ENCODE measurements at places on chromosomes 2 and 18.

- no peak for DNase-seq
Observed at GRCh38 chr2:102337012-102337411, 18.6 kb upstream of the IL18R1 start.

DNA sequence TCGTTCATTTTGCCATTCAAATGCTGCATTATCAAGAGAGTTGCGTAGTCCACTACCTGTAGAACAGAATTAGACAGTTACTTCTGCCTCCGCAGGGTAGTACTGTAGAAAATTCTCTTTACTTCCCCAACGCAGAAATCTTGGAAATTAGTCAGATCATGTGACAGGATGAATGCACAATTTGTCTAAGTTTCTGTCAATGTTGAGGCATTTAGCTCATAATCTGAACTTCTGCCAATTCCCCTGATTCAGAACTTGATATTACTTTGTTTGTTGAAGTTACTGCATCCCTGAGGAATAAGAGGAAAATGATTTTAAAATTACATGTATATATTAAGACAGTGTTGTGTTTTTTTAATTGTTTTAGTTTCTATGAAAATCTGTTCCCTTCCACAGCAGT lies 83.4 kb downstream of the TTC27 start:
- DNase-seq: no peak

- no peak for DNase-seq
Observed at GRCh38 chr2:235584638-235585007, 90.8 kb downstream of the AGAP1 start.

GRCh38 chr18:32772581-32773381 lies at the start of gene KLHL14:
Gene KLHL14, minus strand, starts transcription at chr18:32773023. Its CDS starts 2,432 bp downstream, at chr18:32770591.
- DNase-seq: no peak

DNA sequence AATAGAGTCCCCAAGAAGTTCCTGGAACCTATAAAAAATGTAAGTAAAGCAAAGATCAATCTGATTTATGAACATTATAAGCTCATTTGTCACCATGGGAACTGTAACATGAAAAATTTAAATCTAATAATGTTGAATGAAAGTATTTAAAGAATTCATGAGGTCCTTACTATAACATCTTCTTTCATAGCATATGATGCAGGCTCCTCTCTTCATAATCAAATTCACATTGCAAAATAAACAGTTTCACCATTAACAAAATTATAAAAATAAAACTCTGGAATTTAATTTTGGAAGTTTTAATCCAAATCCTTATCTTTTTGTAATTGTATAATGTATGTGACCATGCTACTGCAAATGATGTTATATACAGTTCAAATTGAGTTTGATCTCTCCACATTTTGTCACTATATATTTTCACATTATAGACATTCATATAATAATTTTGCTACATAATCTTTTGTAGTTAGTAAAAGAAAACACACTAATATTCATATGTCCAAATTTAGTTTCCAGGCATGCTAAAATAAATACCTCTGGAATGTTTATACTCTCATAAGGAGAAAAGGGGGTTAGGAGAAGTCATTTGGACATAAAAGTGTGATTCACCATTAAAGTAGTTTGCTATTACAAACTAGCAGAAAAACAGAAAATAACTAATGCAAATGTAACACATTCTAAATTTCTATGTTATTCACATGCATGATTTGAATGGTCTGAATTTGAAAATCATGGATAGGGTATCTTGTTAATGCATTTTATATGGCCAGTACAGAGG lies 954.1 kb downstream of the DSC3 start:
- DNase-seq: no peak

- no peak for DNase-seq
Observed at GRCh38 chr2:23553561-23553960, 168.6 kb downstream of the KLHL29 start.

DNA sequence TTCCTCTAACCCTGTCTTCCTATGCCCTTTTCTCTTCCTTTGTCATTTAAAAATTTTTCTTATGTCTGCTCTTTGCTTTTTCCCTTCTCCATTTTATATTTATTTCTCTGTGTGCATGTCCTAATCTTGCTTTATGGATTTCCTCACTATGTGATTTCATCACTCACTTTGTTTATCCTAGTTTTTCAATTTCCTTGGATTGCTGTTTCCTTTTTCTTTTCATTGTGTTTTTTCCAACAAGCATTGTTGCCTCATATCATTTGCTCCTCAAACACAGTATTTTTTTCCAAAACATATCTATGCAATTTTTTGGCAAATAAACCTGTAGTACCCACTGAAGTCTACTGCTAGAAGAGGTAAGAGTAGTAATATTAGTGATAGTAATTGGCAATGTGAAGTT lies 67.4 kb upstream of the PNPT1 start:
- no peak for DNase-seq

DNA sequence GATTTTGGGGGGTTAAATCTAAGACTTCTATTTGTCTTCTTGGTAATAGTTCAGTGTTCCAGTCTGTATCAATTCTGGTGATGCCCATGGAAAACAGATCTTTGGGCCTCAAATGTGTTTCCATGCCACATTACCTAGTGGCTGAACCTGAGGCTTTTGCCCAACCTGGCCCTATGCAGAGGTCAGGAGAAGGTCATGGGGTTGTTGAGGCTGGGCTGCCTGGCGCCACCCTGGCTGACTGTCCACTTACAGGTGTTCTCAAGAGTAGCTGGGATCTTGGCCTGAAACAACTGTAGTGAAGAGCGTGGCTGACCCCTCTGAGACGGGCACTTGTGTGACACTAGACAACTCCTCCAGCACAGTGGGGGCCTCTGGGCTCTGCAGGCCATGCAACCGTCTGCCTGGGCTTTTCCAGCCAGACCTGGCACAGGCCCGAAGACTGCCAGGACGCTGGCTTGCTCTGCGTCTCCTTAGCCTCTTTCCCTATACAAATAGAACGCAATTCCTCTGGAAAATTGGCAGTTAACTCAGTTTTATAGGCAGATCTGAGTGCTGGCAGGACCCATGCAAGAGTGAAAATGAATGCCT lies 127.8 kb downstream of the TRIM43 start:
- DNase-seq: no peak

- DNase-seq: no peak
Observed at GRCh38 chr2:71934320-71934593, 213.4 kb downstream of the CYP26B1 start.

- no peak for DNase-seq
Observed at GRCh38 chr2:25587361-25587760, 86.0 kb downstream of the DTNB start.

DNA sequence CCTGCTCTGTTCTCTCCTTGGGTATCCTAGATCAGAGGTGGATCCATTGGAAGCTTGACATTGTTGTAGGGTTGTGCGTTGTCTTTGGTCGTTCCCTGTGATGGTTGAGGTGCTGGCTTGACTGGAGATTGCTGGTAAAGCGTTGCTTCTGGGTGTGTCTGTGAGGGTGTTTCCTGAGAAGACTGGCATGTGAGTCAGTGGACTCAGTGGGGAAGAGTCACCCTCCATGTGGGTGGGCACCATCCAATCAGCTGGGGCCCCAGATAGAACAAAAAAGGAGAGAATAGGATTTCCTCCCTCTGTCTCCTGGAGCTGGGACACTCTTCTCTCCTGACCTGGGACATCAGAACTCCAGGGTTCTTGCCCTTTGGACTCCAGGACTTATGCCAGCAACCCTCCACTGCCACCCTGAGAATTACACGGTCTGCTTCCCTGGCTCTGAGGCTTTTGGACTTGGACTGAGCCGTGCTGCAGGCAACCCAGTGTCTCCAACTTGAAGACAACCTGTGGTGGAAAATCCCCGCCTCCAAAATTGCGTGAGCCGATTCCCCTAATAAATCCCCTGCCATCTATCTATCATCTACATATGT lies 14.8 kb upstream of the REEP1 start:
- no peak for DNase-seq

DNA sequence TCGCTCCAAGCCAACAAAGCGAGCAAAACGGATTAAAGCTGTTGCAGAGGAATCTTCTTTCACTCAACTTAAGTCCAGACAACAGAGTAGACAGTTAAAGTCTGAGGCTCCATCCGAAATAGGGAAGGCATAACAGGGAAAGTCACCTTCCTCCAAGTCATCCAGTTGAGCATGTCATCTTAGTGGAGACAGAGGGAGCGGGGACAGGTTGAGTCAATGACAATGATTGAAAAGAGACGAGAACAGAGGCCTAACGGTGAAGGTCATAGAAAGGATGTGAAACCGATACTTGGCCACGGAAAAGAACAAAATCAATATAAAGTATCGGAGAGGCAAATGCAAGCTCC lies 455 bp downstream of the C18orf32 start:
- no peak for DNase-seq

DNA sequence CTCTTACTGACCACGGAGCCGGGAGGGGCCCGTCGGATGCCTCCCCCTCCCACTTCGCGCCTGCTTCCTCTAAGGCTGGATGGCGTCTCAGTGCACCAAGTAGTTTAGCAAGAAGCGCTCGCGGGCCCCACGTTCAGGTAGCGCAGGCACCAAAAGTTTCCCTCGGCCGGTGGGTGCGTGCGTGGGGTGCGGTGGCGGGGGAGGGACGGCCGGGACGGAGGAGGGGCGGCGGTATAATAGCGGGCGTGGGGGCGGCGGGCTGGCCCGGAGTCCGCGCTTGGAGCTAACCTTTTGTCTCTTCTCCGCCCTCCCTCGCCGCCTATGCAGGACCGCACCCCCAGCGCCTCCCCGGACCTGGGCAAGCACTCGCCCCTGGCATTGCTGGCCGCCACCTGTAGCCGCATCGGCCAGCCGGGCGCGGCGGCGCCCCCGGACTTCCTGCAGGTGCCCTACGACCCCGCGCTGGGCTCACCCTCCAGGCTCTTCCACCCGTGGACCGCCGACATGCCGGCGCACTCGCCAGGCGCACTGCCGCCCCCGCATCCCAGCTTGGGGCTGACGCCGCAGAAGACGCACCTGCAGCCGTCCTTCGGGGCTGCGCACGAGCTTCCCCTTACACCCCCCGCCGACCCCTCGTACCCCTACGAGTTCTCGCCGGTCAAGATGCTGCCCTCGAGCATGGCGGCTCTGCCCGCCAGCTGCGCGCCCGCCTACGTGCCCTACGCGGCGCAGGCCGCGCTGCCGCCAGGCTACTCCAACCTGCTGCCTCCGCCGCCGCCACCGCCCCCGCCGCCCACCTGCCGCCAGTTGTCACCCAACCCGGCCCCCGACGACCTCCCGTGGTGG lies 1.0 kb downstream of the SP5 start:
- no peak for DNase-seq

DNA sequence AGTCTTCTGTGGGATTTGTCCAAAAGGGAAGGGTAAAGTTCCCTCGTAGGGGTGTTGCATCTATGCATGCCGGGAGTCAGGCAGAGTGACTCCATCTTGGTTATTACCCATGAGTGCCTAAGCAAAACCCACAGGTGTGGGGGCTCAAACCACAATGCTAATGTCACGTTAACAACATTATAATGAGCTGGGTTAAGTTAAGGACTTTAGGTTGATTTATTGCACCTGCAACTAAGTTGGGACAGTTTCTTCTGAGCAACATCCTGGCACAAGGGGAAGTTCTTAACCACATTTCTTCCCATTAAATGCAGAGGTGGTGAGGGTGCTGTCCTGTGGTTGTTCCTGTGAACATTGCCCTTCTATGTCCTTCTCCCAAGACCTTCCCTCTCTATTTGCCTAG lies 1596.8 kb upstream of the SLC39A10 start:
- DNase-seq: no peak

DNA sequence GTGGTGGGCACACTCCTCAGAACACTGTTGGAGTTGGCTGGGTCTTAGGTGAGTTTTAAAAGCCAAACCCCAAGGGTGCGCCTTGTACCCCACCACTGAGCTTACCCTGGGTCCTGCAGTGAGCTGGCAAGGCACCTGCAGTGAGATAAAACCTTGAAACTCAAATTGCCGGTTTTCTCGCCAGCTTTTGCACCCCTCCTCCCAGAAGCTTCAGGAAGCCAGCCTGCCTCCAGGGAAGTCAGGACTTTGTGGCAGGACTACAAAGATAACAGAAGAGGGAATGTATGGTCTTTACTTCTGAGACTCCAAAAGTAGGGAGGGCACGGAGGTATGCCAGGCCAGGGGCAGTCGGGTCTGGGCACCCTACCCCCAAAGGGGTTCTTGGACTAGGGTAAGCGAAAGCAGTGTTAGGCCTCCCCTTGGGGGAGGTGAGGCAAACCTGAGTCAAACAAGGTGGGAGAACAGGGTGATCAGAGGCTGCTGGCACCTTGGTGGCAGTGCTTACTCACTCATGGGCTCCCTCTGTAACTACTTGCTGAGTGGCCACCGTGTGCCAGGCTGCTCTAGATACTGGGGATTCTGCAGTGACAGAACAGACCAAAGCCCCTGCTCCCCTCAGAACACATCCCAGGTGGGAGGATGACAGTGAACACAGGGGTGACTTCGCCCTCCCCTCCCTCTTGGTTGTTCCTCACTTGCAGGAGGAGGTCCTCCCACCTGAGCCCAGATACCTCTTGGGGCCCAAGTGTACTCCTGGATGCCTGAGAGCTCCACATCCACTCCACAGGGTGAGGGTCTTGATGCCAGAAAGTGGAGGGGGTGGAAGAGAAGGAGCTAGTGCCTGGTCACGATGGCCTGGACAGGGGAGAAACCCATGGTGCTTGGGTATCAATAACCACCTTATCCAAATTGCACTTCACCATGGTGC lies 69.3 kb upstream of the RGPD5 start:
- DNase-seq: peak; percentile 16

- DNase-seq: no peak
Observed at GRCh38 chr2:48369971-48370370, 160.0 kb upstream of the STON1 start.

DNA sequence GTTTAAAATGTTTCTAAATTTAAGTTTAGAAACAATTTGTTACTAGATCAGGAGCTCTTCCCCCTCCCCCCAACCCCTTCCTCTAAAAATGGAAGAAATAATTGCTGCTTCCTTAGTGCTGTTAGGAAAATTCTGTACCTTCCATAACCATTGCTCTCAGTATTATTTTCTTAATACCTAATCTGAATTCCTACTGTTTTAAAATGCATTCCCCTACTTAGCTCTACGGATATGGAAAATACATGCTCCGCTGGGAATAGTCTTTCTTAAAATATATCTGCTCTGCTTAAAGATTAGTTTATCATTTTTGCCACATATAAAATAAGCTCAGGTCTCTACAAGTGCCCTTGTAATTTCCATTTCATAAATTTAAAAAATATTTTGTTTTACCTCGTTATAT lies 215.2 kb downstream of the TGIF1 start:
- no peak for DNase-seq

- DNase-seq: no peak
Observed at GRCh38 chr2:224022486-224022885, 16.6 kb downstream of the SERPINE2 start.

DNA sequence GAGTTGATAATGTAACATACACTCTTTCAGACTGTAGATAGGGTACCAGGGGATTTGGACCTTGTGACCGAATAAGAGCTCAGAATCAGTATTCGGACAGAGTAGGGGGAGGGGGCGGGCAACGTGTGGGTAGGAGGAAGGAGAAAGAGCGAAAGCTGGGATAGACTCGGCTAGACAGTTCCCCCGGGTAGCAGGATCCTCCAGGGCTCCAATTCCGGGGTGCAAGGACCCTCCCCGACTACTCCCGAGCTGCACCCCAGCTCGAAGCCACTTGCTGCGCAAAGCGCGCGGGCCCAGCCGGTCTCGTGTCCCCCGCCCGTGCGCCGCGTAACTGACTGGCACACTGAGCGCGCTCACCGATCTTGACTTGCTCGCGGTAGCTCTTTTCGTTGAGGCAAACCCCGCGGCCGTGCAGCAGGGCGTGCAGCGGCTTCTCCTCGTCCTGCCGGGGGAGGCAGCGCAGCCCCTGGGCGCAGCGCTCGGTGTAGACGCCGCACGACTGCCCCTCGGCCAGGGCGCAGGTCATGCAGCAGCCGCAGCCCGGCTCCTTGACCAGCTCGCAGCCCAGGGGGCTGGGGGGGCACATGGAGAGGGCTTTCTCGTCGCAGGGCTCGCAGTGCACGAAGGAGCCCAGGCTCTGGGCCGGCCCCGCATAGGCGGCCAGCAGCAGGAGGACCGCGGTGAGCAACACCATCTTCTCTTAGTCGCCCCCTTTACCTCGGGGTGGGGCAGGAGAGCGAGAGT lies 1.1 kb downstream of the IGFBP5 start:
- DNase-seq: no peak

Measured in breast epithelium (tissue), 4 donors.